NCI-H1092 (cell line): ENCODE measurements at places on chromosomes 2 and 18.

- no peak for DNase-seq
Measured at GRCh38 chr2:75290600-75291150, 91.4 kb upstream of the TACR1 start.

GRCh38 chr2:160321006-160321405, 120.9 kb upstream of the ITGB6 start:
- no peak for DNase-seq

DNA sequence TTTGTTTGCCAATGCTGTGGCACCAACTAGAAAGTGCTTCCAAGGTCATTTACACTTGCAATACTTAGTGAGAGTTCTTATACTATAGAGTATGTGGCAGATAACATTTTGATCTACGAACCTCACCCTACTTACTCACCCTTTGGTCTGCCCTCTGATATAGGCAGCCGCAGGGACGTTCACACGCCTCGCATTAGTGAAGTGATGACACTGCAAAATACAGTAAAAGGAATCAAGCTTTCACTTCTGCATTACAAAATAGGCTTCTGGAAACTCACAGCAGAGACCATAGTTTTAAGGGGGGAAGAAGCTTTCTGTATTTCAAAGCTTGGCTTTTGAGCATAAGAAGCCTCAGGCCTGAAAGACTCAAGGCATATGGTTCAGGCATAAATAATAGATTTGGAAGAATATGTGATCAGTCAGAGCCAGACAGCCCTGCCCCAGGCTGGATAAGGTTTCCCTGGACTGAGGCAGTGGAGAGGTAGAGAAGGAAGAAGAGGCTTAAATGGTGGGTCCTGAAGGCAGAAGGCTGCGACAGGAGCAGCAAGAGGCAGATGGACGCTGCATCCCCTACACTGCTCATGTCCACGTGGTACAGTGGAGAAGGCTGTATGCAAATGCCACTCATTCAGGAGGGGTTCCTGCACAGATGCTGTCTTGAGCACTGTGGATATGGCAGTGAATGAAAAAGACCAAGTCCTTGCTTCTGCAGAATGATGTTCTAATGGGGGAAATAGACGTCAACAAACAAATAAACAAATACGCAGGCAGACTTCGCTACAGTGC, 63.1 kb downstream of the FECH start:
- no peak for DNase-seq

DNA sequence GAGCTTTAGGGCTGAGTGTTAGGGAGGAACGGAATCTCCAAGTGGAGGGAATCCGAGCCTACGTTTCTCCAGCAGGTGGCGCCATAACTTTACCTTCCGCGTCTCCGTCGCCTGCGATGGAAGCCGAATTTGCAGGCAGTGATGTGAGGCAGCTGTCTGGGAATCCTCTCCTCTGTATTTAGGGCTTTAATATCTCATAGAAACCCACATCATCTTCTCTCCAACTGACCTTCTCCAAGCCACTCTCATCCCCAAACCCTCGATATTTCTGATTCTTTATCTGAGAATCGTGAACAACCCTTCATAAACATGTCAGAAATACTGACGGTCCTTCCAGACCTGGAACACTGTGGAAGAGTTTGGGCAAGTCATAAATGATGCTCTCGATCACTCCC, 27.5 kb downstream of the SIX2 start:
- DNase-seq: peak; percentile 57

- DNase-seq: no peak
Measured at GRCh38 chr2:16030206-16031057, 90.1 kb downstream of the MYCN start.

GRCh38 chr2:48954935-48955334, 199.4 kb downstream of the FSHR start:
- DNase-seq: no peak

DNA sequence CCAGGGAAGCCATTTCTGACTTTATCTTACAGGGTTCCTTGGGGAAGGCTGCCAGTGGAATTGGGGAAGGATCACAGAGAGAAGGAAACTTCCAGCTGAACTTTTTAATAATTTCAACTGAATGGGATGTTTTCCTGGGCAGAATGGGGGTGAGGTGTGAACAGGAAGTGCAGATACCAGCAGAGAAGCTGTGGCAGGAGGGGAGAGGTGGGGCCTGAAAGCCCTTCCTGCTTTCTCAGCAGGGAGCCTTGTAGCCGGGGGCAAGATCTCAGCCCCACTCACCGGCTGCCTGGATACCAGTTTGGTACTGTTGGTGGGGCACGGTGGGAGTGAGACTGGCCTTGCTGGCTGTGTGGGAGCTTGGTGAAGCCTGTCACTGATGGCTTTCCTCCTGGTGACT, 170.5 kb downstream of the ZBTB7C start:
- no peak for DNase-seq

DNA sequence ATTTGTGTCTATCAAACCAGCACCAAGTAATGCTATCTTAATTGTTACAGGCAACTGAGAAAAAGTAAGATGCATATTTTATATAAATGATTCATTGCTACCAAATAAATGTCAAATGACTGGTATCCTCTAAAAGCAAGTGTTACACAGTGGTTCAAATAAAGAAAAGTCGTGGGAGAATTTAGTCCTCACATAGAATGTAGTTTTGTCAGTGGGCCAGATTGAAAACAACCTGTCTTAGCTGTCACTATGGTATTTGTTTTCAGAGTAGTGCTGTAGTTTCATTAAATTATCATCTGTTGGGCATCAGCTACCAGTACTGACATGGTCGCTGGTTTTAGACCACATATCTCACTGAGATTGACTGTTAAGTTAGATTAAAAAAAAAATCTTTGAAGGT, 10.2 kb upstream of the EIF2AK3 start:
- DNase-seq: no peak

DNA sequence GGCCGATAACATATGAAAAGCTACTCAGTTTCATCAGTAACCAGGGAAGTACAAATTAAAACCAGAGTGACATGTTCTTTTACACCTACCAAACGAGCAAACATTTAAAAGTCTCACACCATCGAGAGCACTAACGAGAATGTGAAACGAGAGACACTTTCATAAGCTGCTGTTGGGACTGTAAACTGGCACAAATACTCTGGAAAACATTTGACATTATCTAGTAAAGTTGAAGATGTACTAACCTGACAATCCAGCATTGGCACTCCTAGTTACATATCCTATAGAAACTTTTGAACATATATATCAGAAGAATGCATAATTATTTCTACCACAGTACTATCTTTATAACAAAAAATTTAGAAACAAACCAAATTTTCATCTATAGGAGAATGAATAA, 28.1 kb downstream of the NBAS start:
- no peak for DNase-seq

GRCh38 chr2:237879991-237880560, 20.7 kb downstream of the RAMP1 start:
- DNase-seq: no peak

GRCh38 chr2:239380831-239381708, 19.8 kb downstream of the HDAC4 start:
- no peak for DNase-seq

DNA sequence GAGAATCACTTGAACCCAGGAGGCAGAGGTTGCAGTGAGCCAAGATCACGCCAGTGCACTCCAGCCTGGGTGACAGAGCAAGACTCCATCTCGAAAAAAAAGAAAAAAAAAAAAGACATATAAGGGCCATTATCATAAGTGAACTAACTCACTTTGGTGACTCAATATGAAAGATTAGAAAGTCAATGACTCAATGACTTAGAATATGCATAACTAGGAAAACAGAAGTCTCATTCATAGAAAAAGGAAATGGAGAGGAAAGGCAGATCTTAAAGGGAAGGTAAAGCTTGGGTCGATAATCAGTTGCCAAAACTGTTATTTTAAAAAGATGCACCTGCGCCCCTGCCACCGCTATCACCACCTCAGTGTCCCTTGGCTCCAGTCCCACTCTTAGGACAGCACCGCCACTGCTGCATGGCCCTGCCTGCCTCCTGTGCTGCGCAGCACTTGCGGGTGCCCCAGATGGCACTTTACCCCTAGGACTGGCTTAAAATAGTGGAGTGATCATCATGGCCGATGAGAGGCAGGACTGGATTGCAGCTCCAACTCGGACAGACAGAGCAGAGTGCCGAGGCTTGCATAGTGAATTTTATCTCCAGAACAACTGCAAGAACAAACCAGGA, 54.7 kb downstream of the INO80D start:
- no peak for DNase-seq

- no peak for DNase-seq
Measured at GRCh38 chr2:146388757-146389156, 1456.1 kb upstream of the ACVR2A start.

DNA sequence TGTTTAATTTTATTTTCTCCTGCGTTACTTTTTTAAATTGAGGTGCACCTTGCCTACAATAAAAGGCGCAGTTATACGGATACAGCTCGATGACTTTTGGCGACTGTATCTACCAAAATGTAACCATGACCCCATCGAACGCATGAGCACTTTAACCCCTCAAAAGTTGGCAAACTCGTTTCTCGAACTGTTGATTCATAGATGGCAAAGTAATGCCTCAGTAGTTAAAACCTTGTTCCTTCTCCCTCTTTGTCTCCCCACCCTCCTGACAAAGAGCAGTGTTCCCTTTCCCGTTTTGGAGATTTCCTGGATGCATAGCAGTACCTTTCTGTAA, 577 bp downstream of the MOGAT1 start:
- DNase-seq: no peak

DNA sequence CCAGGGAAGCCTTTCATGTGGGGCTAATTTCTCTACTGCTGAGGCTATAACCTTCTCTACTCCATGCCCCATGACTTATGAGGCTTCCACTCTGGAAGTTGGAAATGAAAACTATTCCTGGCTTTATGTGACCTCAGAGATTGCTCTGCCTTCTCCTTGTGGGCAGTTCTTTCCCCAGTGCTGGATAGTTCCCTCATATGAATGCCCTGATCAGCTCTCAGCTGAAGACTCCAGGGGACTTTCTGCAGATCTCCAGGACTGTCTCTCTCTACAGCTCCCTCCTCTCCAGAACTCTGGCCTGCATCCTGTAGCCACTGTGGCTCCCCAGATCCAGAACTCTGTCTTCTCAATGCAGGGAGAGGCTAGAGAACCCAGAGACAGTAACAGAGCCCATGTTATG, 235.1 kb downstream of the SEPTIN10 start:
- no peak for DNase-seq

DNA sequence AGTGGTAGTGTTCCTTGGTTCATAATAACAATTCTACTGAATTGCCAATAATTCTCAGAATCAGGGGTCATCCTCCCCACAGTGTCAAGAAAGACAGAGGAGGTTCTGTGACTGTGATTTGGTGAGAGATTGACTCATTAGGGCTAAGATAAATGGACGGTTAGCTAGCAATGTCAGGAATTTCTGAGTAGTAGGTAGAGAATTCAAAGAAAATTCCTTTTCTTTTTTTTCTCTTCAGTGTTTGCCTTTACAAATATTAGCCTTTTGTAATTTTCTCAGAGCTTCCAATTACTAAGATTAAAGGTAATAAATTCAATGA, 16.8 kb upstream of the CRIM1 start:
- no peak for DNase-seq

- no peak for DNase-seq
Measured at GRCh38 chr2:64562148-64562784, 38.1 kb downstream of the AFTPH start.

DNA sequence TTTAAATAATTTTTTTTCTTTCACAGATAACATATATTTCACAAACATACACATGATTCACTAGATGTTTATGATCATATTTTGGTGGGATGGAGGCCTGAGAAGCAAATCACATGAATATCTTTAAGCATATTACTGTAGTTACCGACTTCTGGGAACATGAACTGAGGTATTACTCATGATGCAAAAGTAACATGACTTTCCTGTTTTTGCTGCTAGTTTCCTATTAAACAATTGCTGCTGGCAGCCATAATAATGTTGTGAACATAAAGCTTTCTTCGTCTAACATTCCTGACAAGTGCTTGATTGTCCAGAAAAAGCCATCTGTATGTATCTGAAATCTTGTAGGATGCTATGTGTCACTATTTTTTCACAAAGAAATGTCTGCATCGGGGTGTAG, 145.4 kb downstream of the MTX2 start:
- DNase-seq: no peak

DNA sequence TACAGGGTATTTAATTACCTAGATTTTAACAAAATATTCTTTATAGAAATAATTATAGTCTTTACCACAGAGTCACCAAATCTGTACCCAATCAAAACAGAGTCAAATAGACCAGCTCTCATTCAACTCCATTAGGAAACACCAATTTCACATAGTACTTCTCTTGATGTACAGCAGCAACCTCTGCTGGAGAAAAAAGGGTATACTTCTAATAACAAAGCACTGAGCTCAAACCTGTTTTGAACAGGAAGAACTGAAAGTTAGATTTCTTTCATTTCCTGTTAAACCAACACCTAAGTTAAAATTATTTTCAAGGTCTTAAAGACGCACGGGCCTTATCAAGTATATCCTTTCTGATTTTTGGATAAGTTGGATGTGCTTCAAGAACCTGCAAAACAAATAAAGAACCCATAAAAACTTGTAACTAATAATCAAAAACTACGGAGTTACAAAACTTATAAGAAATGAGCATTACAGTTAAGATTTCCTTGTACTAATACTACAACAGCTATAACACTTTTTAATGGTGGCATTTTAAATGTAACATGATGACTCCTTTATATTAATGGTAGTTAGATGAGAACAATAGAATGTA, 79.0 kb downstream of the TTC21B start:
- DNase-seq: peak; percentile 42

GRCh38 chr2:188675391-188676009, 298.7 kb upstream of the COL3A1 start:
- DNase-seq: no peak

DNA sequence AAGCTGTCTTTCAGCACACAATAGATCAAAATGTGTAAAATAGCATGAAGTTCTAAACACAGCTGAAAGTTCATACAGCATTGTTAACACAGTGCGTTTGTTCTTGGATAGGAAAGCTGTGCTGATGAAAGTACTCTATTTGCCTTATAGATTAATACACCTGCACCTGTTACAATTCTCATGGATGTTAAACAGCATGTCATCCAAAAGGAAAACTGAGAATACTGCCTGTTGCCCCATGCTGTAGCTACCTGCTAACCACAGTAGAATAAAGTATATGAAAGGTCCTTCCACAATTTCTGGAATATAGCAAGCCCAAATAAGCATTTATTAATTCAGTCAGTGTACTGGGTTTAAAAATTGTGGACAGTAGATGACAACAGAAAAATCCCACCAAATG, 166.7 kb upstream of the DTNA start:
- peak; percentile 8 for DNase-seq

- no peak for DNase-seq
Measured at GRCh38 chr18:23897291-23897690, 117.3 kb upstream of the TTC39C start.
